ENCODE measurements at places on chromosomes 2 and 18.

DNA sequence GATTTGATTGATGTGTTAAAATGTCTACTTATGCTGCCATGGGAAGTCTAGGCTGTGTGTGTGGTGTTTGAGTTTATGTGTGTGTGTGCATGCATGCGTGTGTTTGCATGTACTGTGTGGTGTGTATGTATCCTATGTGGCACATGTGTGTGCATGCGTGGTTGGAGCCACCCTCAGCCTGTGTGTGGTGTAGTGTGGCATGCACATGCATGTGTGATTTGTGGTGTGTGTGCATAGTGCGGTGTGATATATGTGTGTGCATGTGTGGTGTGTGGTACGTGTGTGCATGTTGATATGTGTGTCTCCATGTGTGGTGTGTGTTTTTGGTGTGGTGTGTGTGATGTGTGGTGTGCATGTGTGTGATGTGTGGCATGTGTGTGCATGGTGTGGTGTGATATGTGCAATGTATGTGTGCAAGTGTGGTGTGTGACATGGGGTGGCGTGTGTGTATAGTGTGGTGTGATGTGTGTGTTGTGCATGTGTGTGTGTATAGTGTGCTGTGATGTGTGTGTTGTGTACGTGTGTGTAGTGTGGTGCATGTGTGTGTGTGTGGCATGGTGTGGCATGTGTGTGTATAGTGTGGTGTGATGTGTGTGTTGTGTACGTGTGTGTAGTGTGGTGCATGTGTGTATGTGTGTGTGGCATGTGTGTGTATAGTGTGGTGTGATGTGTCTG lies 66.6 kb upstream of the HDAC4 start:
- H3K27ac ChIP-seq: no peak overlapping the region
- no peaks in the 10 kb centered on the region for H3K36me3 ChIP-seq
- H3K4me3 ChIP-seq: no peak overlapping the region
- no peak for DNase-seq

DNA sequence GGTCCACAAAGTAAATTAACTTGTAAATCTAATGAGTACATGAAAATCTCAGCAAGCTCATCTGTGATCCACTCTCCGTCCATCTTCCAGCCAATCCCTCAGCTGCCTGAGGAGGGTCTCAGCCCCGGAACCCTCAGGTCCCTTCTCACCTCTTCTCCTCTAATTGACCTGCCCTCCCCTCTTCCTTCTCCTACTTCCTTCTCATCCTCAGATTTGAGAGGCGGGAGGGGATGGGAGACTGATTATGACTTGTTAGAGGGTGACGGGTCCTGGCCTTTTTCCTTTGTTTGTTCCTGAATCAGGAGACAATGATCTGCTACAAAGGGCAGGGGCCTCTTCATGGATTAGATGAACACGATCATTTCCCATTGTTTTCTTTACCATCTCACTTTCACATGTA lies 80.1 kb downstream of the CYBRD1 start:
- no peaks in the 10 kb centered on the region for H3K27me3 ChIP-seq
- H3K4me3 ChIP-seq: no peak overlapping the region
- H3K4me1 ChIP-seq: no peaks in the 10 kb centered on the region
- no peaks in the 10 kb centered on the region for H3K36me3 ChIP-seq

- no peak overlapping the region for H3K4me3 ChIP-seq
- no peak for DNase-seq
- H3K4me1 ChIP-seq: no peaks in the 10 kb centered on the region
- H3K36me3 ChIP-seq: no peaks in the 10 kb centered on the region
- H3K27me3 ChIP-seq: no peaks in the 10 kb centered on the region
Measured at GRCh38 chr2:235713189-235713588, 219.3 kb downstream of the AGAP1 start.

GRCh38 chr2:229575569-229576315 lies 138.6 kb downstream of the DNER start:
- H3K36me3 ChIP-seq: no peaks in the 10 kb centered on the region
- no peaks in the 10 kb centered on the region for H3K27me3 ChIP-seq
- H3K4me1 ChIP-seq: no peaks in the 10 kb centered on the region
- no peak overlapping the region for H3K27ac ChIP-seq
- no peak overlapping the region for H3K4me3 ChIP-seq

DNA sequence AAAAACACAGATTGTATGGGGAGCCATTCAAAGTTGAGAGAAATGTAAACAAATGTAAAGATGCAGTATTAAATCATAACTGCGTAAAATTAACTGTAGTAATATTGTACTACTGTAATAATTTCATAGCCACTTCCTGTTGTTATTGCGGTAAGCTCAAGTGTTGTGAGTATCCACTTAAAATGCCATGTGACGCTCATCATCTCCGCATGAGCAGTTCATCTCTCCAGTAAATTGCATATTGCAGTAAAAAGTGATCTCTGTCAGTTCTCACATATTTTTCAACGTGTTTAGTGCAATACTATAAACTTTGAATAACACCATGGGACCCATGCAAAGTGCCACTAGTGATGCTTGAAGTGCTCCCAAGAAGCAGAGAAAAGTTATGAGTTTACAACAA lies 41.8 kb upstream of the SP3 start:
- no peak overlapping the region for H3K4me3 ChIP-seq
- H3K27me3 ChIP-seq: no peaks in the 10 kb centered on the region
- H3K4me1 ChIP-seq: peaks cover 21% of the 10 kb centered on the region
- no peaks in the 10 kb centered on the region for H3K36me3 ChIP-seq
- DNase-seq: no peak
- H3K27ac ChIP-seq: no peak overlapping the region

DNA sequence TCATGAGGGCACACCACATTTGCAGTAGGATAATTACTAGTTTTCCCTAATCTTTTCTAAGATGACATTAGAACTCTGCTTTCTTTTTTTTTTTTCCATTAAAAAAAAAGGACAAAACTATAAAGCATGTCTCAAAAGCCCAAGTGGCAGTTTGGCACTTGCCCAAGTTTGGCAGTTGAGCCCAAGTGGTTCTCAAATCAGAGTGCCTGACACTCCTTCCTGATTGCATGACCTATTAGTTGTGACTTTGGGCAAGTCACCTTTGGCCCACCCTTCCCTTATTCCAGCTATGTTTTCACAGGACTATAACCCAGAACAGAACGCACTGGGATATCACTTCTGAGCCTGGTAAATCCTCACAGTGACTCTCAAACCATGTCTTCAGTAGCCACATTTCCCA lies 273.0 kb downstream of the CCDC85A start:
- no peaks in the 10 kb centered on the region for H3K36me3 ChIP-seq
- no peak overlapping the region for H3K27ac ChIP-seq
- DNase-seq: no peak
- no peaks in the 10 kb centered on the region for H3K27me3 ChIP-seq
- no peak overlapping the region for H3K4me3 ChIP-seq

GRCh38 chr18:35939138-35939537 lies 33.3 kb upstream of the RMP24 start:
- H3K27ac ChIP-seq: no peak overlapping the region
- H3K4me1 ChIP-seq: no peaks in the 10 kb centered on the region
- DNase-seq: no peak
- no peak overlapping the region for H3K4me3 ChIP-seq
- no peaks in the 10 kb centered on the region for H3K36me3 ChIP-seq

DNA sequence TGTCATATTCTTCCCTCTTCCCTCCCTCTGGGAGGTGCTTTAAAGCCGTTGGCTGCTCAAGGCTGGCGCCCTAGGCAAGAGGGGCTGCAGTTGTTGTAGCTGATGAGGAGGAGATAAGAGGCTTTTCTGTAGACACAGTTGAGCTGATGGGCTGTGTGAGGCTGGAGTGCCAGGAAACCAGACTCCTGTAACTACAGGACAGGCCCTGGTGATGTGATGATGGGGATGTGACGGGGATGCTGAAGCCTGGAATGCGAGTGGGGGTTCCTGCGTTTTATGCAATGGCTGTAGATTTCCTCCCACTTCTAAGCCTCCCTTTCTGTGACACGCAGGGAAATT lies 5.7 kb upstream of the EFR3B start:
- DNase-seq: no peak
- peaks cover 1% of the 10 kb centered on the region for H3K4me1 ChIP-seq
- H3K27me3 ChIP-seq: no peaks in the 10 kb centered on the region
- H3K4me3 ChIP-seq: no peak overlapping the region

DNA sequence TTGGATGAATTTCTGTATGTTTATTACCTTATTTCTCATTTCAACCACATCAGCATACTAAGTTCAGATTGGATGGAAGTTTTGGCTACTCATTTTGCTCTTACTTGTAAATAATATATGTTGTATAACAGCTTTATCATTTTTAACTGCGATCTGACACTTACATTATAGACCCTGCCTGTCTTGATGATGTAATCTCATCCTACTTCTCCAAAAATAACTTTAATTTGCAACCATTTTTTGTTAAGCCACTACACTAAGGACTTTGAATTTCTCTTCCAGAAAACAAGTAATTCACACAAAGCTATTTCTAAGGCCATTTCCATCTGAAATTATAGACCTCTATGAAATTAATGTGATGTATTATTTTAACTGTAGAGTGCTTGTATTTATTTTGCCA lies 240.7 kb downstream of the WDR7 start:
- H3K27ac ChIP-seq: no peak overlapping the region
- no peaks in the 10 kb centered on the region for H3K4me1 ChIP-seq
- H3K4me3 ChIP-seq: no peak overlapping the region
- no peaks in the 10 kb centered on the region for H3K36me3 ChIP-seq

DNA sequence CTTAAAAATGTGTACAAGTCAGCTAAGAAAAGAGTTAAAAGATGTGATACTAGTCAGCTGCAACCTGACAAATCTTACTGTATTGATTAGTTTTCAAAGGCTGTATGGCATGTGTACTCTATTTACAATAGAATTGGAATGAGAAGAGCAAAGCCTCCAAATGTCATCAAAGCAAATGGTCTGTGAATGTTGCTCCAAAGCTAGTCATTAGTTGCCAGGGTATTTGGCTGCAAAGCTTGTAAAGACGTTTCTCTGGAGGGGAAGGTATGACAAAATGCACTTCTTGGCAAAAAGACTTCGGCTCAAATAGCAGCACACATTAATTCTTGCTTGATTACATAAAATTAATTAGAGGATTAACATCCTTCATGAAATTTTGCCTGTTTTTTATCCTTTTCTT lies 59.3 kb downstream of the ETAA1 start:
- H3K27ac ChIP-seq: no peak overlapping the region
- no peaks in the 10 kb centered on the region for H3K36me3 ChIP-seq
- no peak overlapping the region for H3K4me3 ChIP-seq
- no peaks in the 10 kb centered on the region for H3K27me3 ChIP-seq
- no peak for DNase-seq
- no peaks in the 10 kb centered on the region for H3K4me1 ChIP-seq

Data from liver (tissue), 10 donors.